ENCODE measurements at places on chromosomes 7 and 10.

- no peak for DNase-seq
Measured at GRCh38 chr10:30836406-30836805, 195.3 kb downstream of the ZNF438 start.

DNA sequence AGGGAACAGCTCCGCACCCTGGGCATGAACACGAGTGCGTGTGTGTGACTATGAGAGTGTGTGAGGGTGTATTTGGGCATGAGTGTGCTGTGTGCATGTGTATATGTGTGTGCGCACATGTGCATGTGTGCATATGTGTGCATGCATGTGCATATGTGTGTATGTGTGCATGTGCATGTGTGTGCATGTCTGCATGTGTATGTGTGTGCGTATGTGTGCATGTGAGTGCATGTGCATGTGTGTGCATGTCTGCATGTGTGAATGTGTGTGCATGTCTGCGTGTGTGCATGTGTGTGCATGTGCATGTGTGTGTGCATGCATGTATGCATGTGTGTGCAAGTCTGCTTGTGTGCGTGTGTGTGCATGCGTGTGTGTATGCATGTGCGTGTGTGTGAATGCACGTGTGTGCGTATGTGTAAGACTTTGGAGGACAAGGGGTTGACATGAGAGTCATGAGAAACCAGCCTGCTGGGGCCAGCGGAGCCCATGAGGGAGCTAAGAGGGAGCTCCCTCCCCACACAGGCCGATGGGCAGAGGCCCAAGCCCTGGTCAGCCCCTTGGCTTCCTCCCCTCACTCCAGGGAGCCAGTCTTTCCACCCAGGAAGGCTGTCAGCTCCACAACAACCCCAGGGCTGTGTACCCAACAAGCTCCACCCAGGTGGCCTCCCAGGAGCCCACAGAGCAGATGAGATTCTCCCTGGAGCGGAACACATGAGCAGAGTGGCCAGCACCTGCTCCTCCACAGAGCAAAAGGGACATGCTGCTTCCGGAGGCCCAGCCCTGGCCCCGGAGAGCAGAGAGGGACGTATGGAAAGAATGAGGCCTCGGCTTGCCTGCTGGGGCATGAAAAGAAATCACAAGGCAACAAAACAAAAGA lies 142.5 kb upstream of the PPP2R2D start:
- DNase-seq: no peak

DNA sequence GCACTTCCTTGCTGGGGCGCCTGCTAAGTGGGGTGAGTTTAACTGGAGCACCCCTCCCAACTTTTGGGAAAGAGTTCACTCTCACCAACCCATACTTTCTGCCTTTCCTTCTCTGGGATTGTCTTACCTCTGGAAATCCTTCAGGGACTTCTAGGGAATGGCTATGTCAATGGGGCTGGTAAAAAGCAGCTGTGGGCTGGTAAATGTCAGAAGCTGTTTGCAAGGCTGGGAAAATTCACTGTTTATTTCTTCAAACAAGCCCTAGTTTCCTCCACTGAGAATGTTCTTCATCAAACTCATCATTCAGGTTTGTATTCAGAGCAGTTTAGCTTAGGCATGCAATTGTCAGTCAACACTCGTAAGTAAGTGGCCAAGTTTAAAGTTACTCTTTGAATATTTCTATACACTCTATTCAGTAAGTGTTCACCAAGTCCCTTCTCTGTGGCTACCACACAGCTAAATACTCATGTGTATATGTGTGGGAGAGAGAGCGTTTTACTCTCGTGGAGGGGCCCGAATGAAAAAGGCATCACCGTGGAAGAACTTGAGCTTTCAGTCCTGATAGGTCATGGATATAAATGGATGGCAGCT lies 654.8 kb downstream of the LRMDA start:
- DNase-seq: no peak

DNA sequence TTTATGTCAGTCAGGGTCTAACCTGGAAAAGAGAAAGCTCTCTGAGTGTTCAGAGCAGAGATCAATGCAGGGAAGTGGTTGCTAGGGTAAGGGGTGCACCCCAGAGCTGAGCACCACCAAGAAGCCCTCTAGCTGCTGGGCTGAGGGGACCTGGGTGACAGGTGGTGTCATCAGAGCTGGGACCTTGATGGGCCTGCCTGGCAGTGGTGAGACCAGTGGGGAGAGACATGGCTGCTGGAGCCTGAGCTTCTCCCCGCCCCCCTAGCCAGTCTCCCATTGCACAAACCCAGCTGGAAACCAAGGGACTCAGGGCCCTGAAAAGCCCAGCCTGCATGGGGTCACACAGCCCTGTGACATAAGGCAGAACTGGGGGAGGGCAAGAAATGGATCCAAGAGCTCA lies 49.1 kb upstream of the OSBPL3 start:
- no peak for DNase-seq

DNA sequence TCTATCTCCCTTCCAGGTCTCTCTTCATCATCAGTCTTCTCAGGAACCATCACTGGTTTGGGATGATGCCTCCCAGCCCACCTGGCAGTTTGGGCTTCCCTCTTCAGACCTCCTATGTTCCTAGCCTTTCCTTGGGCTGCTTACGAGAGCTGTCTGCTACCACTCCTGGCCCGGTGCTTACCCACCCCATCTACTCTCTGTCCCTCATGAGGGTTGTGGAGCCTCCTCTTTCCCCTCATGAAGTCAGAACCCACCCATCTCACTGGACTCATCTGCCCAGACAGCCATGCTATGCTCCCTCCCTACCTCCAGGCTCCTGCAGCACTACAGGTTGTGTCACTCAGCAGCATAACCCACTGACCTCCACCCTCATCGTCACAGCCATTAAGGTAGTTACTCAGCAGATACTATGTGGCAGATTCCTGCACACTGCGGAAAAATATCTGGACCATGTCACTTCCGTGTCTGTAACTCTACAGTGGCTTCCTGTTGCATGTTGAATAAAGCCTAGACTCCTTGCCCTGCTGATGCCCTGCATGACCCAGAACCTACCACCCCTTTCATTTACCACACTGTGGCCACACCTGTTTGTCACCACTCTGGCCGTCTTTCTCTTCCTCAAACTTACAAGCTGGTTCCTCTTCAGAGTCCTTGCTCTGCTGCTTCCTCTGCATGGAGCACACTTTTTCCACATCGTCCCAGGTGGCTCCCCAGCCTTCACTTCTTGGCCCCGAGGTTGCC lies 2.0 kb downstream of the DBNL start:
- no peak for DNase-seq

DNA sequence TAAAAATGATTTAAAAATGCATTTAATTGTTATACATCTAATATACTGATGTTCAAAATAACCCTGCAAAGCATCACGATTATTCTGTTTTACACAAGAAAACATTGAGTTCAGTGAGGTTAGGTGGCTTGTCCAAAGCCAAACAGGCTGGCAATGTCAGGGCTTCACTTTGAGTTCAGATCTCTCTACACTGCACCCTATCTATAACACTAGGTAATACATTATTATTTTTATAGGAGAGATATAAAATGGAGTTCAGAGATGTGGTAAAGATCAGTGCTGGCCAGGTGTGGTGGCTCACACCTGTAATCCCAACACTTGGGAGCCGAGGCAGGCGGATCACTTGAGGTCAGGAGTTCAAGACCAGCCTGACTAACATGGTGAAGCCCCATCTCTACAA lies 165.9 kb upstream of the MYO3A start:
- DNase-seq: no peak

- no peak for DNase-seq
Measured at GRCh38 chr10:126972635-126973414, 67.6 kb downstream of the DOCK1 start.

- DNase-seq: no peak
Measured at GRCh38 chr7:2714636-2715035, 26.6 kb downstream of the AMZ1 start.

DNA sequence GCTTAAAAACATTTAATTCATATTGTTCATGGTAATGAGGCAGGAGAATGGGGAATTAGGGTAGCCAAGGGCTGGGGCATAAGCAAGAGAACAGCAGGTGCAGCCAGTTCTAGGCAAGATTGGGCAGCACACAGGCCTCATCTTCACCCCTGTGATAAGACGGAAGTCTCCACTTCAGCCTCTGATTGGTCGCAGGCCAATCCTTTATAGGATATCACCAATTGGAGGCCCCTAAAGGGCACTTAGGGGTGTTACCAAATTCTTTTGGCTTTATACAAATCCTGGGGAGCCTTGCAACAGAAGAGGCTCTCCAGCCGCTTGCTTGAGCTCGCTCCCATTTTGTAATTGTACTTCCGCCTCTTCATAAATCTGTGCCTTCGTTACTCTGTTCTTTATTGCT lies 231.1 kb downstream of the REEP3 start:
- no peak for DNase-seq

- peak; percentile 38 for DNase-seq
Measured at GRCh38 chr10:3477683-3478082, 305.1 kb upstream of the PITRM1 start.

GRCh38 chr7:28298870-28299518 lies 113.3 kb upstream of the CREB5 start:
- peak; percentile 67 for DNase-seq

- no peak for DNase-seq
Measured at GRCh38 chr7:44087911-44088838, 5.8 kb upstream of the POLM start.

DNA sequence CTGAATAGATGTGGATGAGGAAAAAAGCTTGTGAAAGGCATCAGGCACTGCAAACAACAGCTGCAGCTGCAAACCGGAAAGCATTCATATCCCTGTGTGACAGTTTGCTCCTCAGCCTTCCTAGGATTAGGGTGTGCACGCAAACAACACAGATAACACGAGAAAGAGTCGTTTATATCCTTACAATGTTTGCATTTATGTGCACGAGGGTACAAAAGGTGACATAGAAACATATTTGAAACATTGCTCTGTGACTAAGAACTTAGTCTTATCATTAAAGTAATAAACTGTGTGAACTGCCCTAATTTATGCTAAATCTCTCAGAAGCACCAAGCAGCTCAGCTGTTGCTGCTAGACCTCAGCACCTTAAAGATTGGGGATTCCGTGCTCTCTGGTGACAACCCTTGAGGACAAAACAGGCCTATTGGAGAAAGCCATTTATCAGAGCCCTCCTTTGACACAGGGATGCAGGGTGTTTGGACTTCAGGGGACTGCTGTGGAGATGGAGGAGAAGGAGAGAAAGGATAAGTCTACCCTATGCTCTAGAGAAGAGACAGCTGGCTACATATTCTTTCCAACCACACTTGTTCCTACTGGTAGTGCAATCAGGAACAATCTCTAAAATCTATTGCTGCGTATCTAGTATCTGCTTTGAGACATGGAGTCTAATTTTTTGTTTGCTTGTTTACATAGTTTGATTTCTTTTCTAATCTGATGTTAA lies 176.2 kb downstream of the GNAT3 start:
- no peak for DNase-seq

DNA sequence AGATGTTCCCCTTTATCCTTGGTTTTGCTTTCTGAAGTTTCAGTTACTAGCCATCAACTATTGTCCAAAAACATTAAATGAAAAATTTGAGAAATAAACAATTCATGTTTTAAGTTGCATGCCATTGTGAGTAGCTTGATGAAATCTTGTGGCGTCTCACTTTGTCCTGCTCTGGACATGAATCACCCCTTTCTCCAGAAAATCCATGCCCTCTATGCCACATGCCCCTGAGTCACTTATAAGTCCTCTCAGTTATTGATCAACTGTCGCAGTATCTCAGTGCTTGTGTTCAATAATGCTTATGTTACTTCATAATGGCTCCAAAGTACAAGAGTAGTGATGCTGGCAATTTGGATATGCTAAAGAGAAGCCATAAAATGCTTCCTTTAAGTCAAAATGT lies 208.0 kb upstream of the FERD3L start:
- DNase-seq: no peak

DNA sequence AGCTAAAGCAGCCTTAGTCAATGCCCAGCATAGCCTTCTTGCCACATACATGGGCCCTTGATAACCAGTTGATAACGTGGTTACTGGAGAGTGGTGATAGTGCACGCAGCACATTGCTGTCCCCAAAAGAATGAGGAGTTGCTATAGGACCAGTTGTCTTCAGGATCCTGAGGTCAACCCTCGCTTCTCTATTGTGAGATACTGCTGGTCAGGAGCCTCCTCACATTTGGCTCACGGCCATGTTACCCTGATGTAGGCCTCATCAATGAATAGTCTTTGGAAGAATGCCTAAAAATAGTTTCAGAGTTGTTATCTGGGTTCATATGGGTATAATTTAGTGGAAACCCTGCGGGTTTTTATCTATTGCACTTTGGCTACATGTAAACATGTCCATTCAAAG lies 230.7 kb downstream of the VTI1A start:
- no peak for DNase-seq

- no peak for DNase-seq
Measured at GRCh38 chr7:149241696-149242095, 2.2 kb downstream of the ZNF212 start.

DNA sequence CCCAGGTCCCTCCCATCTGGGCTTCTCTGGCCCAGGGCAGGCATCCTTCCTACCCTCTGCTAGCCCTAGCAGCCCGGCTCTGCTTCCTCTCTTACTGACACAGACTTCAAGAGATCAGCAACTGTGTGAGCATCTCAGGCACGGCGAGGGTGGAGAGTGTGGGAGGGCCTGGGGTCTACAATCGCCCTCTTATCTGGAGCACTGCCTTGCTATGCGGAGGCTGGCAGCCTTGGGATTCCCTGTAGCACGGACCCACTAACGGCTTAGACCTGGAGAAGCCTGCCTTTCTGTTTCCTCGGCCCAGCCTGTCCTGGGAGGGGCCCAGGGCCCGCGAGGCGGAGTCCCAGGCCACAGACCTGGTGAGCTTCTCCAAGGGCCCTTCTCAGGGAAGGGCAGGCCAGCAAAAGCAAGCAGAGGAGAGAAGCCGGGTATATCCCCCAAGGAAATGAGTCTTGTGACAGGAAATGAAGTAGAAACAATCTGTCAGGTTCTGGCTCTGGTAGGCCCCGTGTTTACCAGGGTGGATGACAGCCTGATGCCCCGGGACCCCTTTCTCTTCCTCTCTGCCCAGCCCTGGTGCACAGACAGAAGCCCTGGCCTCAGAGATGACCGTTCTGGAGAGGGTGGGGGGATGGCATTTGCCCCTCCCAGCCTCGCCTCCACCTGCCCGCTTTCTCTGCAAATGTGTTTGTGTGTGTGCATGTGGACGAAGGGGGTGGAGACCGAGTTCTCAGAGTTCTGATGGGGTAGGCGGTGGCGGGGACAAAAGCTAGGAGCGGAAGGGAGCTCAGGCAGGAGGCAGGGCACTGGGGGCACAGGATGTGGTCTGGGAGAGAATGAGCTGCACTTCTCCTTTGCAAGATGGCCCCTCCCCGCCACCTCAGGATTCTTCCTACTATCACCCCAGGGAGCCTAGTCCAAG lies 2.5 kb downstream of the LRCH4 start:
- peak; percentile 55 for DNase-seq

DNA sequence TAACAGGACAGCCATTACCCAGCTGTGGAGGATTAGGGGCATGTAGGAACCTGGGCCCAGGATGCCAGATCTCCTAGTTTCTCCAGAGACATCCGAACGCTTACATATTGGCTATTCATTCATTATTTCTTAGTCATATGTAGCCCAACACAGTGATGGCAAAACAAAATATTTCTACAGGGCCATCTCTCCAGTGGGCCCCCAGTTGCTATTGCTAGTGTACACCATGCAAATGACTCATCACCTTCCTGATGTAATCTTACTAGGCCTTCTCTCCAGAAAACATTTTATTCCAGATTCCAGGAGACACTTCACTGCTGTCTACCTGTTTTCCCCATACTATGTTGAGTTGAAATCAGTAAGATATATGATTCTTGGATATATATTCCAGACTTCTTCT lies 201.7 kb downstream of the PLXDC2 start:
- no peak for DNase-seq

GRCh38 chr10:22899307-22899706 lies 28.5 kb upstream of the ARMC3 start:
- no peak for DNase-seq
